ENCODE measurements at places on chromosomes 4 and X.
A peak's percentile ranks its signal among the peaks of the same experiment; 100 is the strongest.

- DNase-seq = no peak
Observed at GRCh38 chrX:150935467-150935866, 37.0 kb upstream of the CD99L2 start.

GRCh38 chr4:39469429-39470077, 10.7 kb downstream of the LIAS start:
- DNase-seq = no peak

- DNase-seq = no peak
Observed at GRCh38 chr4:98996056-98996764, 689 bp downstream of the METAP1 start.

- no peak for DNase-seq
Observed at GRCh38 chr4:80540785-80541469, 205.4 kb downstream of the CFAP299 start.

DNA sequence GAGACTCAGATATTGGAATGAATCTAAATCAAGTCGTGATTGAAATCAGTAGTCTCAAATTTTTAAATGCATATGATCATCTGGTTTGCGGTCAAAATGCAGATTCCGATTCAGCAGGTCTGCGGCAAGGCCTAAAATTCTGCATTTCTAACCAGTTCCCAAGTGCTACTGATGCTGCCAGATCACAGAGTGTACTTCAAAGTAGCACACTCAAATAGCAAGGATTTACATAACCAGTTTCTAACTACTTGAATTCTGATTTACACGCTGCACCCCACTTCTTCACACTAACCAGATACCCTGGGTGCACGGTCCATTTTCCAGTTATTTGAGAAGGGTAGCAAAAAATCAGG, 752 bp downstream of the MBTPS2 start:
- no peak for DNase-seq

GRCh38 chrX:70262952-70263567, 3.1 kb upstream of the P2RY4 start:
- peak; percentile 67 for DNase-seq
